ENCODE measurements at places on chromosomes 16 and 17.

DNA sequence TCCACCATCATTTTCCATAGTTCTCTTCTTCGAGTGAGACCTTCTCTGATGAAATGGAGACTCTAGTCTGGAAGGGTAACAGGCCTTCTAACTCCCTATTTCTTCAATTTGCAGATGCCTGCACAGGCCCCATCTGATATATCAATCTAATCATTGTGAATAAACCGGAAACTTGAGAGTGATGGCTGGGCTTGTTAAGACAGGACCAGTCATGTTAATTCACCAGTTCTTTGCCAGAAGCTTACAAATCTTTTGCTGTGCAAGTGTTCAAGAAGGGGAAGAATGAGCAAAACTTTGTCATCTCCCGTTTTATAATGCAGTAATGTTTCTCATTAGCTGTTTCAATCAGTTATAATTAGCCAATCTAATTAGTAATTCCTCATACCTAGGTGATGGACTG lies 1561.3 kb upstream of the GOT2 start:
- no peak for DNase-seq

- DNase-seq = no peak
Measured at GRCh38 chr16:67137605-67138004, 13.2 kb downstream of the B3GNT9 start.

GRCh38 chr16:52446080-52446479 lies 100.9 kb downstream of the TOX3 start:
- no peak for DNase-seq

DNA sequence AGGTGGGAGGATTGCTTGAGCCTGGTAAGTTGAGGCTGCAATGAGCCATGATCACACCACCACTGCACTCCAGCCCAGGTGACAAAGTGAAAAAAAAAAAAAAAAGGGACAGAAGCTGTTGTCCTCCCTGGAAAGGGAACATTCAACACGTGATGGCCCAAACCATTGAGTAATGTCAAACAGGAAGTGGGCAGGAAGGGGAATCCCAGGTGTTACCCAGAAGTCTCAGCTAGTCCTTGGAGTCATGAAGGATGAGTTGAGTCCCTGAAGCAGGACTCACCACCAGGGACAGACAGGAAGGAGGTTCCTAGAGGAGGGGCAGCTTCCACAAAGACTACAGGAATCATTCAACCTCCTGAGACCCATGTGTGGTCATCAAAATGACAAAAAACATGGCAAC lies 19.8 kb upstream of the CMIP start:
- peak; percentile 80 for DNase-seq
